ENCODE measurements at places on chromosomes 4 and X.

- peak; percentile 1 for DNase-seq
These were observed 365.1 kb downstream of the MAGEB5 start for GRCh38 chrX:26581091-26581490.

DNA sequence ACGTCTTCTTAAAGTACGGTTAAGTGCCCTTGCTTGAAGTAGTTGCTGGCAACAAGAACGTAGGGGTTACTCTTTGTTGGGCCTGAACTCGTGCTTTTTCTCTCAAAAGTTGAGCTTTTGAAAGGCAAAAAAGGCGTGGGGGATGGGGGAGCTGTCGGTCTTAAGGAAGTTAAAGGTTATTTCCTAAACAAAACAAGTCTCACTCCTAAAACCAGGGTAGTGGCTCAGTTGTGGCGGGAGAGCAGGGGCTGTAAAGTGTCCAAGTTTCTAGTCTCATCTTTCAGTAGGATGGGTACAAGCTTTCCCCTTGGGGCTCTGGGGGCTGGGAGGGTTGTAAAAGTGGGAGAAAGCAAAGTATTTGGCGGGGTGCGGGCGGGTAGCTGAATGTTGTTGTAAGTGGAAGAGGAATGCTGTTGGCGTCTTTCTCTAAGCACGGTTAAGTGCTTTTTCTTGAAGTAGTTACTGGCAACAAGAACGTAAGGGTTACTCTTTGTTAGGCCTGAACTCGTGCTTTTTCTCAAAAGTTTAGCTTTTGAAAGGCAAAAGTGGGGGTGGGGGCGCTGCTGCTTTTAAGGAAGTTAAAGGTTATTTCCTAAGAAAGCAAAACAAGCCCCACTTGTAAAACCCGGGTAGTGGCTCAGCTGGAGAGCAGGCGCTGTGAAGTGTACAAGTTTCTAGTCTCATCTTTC is 904 bp upstream of the WDR1 start:
- no peak for DNase-seq

DNA sequence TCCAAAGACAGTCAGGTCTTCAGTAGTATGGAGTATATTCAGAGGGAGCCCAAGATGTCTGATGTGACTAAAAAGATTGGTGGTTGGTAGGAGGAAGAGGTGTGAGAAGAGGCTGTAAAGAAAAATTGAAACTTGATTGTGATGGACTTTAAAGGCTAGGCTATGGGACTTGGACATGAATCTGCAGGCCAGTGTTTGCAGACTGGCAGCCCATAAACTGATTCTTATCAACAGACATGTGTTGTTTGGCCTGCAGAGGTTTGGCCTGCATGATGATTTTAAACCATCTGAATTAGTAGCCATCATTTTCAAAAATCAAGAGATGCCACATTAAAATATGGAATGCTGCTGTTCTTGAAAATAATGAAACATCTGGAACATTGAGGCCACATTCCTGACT is 5.4 kb upstream of the AR start:
- no peak for DNase-seq

DNA sequence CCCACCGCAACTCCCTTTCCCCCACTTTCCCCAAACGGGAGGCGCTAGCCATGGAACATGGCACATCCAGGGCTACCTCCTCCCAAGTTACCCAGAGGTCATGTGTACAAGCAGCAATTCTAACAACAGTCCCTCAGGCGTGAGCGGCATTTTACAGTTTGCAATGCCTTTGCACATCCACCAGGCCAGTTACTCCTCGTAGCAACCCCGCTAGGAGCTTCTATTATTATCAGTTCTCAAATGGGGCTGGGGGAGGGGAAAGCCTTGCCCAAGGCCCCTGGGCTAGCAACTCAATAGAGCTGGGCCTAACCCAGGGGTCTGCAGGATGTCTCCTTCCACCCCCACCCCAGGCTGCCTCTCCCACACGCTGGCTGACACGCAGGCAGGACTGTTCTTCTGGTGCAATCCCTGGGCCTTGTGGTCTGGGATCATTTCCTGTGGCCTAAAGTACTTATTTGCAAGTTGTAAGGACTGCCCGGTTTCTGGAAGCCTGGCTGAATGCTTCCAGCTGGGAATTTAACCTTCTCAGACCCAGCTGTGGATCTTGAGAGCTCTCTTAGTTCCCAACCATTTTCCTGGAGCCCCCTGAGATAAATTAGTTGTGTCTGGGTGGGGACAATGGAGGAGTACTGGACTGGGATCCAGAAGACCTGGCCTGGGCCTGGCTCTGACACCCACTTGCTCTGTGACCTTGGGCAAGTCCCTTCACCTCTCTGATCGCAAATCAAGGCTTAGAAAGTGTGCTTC is 27.7 kb downstream of the PJA1 start:
- DNase-seq, result peak; percentile 50

GRCh38 chrX:152343306-152343705 is 107.8 kb downstream of the GABRA3 start:
- no peak for DNase-seq

All from foreskin fibroblast (primary cell).